ENCODE measurements at places on chromosomes 5 and 9.

GRCh38 chr5:73899055-73899454, 273.1 kb downstream of the ARHGEF28 start:
- DNase-seq = no peak

DNA sequence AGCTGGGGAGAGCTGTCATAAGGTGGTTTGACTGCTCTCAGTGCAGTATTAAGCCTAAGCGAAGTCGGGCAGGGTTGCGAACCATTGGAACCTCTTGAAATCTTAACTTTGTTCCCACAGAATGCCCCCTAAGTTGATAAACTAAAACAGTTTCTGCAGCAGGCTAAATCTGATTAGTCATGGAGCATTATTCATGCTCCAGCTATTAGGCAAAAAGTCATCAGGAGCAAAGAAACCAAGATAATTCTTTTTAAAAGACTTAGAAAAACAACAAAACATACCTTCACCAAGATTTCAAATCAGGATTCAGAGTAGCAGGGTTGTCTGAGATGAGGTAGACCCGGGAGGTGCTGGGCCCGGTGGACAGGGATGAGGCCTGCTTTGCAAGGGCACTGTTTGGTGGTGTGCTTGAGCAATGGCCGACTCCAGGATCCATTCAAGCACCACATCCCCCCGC, 69.9 kb upstream of the PLPP1 start:
- no peak for DNase-seq

- no peak for DNase-seq
These were observed 64.0 kb downstream of the NSUN2 start for GRCh38 chr5:6568889-6569288.

GRCh38 chr5:94376672-94377345, 241.6 kb downstream of the KIAA0825 start:
- DNase-seq = no peak

DNA sequence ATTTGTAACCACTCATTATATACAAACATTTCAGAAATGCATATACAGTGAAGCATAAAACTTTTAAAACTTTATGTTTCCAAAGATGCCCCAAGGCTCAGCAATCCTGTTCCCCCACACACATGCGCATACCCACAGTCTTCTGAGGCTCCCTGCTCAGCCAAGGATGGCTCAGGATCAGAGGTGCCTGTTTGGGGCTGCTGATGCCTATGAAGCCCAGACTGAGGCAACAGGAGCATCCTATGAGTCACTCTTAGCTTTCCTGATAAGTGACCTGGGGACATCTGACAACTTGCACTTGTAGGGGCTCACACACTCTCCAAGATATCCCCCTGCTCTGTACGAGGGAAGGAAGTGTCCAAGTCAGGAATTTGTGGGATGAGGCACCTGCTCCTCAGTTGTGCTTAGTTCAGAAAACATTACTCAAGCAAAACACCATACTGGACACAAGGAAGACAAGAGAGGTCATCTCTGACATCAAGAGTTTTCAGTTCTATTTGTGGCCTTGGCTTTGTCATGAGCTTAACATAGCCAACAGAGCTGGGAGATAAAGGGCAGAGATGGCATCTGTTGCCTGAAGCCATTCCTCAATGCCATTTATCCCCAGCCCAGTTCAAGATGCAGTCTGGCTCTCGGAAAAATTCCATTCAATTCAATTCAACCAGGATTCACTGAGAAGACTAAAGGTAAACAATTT, 62.3 kb downstream of the NIPSNAP3B start:
- no peak for DNase-seq

- DNase-seq = no peak
These were observed 32.9 kb downstream of the FRMD3 start for GRCh38 chr9:83505282-83505681.

GRCh38 chr9:112069318-112070169, 105.6 kb downstream of the SUSD1 start:
- no peak for DNase-seq

- peak; percentile 42 for DNase-seq
These were observed 3.6 kb downstream of the TMC1 start for GRCh38 chr9:72524820-72525540.

GRCh38 chr5:60437308-60437707, 262.7 kb downstream of the DEPDC1B start:
- no peak for DNase-seq

GRCh38 chr9:97940233-97940632, 2.3 kb upstream of the HEMGN start:
- DNase-seq = no peak

DNA sequence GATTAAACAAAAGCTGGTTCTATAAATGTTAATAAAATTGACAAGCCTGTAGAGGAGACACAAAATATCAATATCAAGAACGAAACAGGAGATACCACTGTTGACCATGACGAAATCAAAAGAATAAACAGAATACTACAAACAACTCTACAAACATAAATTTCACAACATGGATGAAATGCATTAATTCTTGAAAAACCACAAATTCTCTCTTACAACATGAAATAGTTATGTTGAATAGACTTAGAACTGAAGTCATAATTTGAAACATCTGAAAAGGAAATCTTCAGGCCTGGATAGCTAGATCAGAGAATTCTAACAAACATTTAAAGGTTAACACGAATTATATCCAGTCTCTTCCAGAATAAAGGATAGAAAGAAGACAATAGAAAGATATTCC, 6.9 kb upstream of the SPATA31C1 start:
- DNase-seq = no peak

- no peak for DNase-seq
These were observed 257.8 kb downstream of the FER start for GRCh38 chr5:109005297-109006009.

DNA sequence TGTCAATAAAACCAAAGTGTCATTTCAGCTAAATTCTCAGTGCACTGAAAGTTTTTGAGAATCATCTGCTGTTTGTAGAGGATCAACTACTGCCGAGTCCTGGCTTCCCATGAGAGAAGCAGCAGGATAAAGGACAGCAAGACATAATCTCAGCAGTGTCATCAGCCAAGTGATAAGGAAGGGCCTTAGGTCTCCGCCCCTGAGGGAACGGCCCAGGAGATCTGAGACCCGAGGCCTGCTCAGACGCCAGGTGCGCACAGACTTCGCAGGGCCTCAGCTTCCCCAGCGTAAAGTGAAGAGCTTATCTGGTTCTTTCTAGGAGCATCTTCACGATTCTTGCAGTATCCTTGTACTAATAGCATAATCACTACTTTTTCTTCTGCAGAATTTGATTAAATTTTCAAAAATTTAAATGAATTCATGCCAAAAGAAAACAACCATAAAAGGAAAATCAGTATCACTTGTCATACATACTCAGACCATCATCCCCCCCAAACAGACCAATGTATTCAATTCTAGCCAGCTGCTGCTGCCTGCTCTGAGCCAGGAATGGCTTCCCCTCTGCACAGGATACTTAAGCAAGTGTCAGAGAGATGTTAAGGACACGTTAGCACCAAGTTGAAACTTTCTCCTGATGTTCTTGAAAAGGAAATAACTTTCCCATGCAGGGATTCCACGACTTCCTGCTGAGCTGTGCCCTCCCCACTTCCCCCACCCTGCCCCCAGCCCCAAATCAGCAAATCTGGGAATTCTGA, 2.2 kb downstream of the GFPT2 start:
- DNase-seq = no peak

DNA sequence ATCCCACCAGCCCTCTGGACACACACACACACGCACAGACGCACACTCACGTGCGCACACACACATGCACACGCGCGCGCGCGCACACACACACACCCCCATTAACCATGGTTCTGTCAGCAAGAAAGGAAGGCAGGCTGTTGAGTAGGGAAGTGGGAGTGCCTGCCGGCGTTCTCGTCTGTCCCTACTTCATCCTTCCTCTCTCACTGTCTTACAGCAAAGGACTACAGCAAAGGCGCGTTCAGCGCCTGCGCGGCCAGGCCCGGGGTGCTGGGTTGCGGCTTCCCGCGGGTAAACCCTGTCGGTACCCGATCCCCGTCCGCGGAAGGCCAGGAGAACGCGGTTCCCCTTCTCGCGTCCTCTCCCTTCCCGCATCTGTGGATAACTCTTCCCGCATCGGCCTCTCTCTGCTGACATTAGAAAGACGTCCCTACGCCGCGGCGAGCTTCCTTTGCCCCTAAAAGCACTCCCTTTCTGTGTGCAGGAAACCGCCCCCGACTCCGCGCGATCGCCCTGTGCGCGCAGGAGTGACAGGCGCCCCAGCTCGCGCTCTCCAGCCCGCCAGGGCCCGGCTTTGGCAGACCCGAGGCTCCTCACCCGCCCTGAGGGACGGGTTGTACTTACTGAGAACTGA, 219.2 kb downstream of the AGTPBP1 start:
- DNase-seq = no peak

GRCh38 chr5:108743319-108743718, 4.4 kb upstream of the FER start:
- no peak for DNase-seq

DNA sequence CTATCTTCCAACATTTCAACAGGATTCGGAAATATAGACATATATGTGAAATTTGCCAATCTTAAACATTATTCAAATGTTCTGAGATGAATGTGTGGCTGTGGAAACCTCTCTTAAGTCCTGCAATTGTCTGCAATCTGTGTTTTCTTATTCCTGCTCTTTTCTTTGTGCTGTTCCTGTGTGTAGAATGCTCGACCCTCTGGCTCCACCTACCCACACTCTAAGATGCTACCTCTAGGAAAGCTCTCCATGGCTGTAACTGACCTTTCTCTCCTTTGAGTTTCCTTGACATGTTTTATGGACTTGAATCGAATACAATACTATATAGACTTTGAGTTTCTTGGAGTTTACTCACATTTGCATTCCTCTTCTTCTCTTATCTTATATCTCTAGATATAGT, 120.6 kb upstream of the ASTN2 start:
- DNase-seq = no peak

DNA sequence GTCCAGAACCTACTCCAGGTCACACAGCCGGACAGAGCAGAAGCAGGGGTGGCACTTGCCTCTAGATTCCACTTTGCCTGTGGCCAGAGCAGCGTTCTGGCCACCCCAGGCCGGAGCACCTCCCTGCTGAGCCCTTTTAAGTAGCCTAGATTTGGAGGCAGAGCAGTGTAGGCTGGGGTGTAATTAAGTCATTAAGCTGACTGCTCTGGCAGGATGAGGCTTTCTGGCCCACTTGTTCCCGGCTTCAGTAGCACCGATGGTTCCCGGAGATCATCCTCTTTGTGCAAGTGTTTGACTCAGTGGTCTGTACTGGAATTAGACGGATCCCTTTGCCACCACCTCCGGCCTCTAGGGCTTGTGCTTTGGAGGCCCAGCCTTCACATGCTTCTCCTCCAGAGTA, 281.9 kb upstream of the ANKRD55 start:
- DNase-seq = no peak

GRCh38 chr9:96408409-96409280, 9.5 kb downstream of the ZNF367 start:
- DNase-seq = no peak

GRCh38 chr5:151926188-151926587, 1.5 kb upstream of the GLRA1 start:
- no peak for DNase-seq

GRCh38 chr9:100222674-100223073, 123.6 kb downstream of the INVS start:
- no peak for DNase-seq

- no peak for DNase-seq
These were observed 9.1 kb upstream of the HSPB3 start for GRCh38 chr5:54446379-54446732.

DNA sequence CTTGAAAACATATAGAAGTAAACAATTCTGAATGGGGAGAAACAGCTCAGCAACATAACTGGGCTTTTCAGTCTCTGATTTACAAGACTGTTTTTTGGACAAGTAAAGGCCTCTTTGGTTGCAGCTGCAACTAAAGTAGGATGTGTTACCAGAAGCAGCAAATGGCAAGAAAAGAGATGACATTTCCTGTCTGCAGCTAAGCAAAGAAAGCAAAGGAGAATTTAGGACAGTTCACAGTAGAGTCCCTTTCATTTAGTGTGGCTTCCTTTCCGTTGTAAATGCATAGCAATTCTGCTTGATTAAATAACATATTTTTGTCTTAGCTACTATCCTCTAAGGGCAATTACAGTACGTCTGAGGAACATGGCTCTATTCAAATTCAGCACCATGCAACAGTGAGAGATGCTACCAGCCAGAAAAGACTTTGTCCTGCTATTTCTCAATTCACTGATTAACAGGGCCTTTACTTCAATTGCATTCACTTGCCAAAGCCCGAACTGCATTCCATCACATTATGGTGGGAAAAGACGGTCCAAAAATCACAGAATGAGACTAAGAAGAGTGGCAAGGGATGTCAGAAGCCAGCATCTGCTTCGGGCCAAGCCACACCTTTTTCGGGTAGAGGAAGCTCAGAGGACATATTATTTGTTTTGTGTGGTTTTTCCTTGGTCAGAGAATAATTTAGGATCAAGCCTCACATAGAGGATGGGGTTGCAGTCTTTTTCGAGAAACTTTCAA, 107.7 kb downstream of the SEMA6A start:
- DNase-seq = no peak

DNA sequence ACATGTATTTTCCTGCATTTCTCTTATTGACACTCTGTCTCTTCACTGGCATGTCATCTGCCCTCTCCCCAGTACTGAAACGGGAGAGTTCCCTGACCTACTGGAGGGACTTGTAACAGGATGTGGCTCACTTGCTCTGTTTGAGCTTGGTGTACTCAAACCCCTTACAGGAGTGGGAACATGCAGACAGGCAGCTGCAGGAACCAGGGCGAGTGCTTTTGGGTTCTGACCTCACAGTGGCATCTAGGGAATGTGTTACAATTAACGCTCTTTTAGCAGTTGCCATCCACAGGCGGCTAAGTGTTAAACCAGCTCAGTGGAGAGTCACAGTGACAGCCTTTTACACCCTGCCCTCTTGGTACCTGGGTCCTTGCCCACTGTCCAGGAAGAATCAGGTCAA, 300.3 kb upstream of the GRAMD2B start:
- DNase-seq = no peak

- DNase-seq = no peak
These were observed 221.7 kb downstream of the PCSK5 start for GRCh38 chr9:76112151-76112550.

DNA sequence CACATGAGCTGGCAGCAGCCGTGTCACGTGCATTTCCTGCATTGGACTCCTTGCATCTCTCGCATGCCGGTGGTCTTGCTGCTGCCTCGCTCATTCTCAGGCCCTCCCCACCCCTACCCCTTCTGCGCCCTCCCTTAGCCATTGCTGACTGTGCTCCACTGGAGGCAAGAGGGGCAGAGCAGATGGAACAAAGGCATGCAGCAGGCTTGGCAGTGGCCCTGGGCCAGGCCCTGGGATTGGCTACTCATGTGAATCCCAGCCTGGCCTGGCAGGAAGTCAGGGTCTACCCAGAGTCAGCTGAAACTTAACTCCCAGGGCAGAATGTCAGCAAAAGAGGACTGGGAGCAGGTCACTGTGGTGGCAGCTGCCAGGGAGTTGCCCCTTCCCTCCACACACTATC, 62.3 kb downstream of the TSTD2 start:
- no peak for DNase-seq

GRCh38 chr9:96413302-96414221, 4.6 kb downstream of the ZNF367 start:
- DNase-seq = no peak
